GOT3 (cell line): ENCODE measurements at places on chromosomes 2 and 18.

DNA sequence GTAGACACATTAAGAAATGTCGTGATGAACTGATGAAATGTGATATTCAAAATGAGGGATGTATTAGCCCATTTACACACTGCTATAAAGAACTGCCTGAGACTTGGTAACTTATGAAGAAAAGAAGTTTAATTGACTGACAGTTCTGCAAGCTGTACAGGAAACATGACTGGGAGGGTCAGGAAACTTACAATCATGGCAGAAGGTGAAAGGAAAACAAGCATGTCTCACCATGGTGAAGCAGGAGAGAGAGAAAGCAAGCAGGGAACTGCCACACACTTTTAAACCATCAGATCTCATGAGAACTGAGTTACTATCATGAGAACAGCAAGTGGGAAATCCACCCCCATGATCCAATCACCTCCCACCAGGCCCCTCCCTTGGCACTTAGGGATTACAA, 1010.8 kb upstream of the CELF4 start:
- no peak for DNase-seq

DNA sequence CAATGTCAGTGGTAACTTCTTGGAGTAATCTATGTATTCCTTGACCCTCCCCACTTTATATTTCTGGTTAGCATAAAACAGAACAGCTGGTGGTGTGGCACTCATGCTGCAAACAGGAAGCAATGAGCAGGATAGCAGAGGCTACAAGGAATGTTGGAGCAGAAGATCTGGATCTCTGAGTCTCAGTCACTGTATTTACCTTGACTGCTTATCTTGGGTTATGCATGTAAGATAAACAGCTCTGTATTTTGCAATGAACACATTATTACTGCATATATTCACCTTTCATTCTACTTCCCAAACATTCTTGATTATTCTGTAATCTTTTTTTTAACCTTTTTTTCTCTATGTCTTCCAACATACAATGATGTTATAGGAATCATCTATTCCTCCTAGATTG, 977.9 kb upstream of the CNTNAP5 start:
- no peak for DNase-seq

- DNase-seq, result no peak
These were observed 29.7 kb downstream of the BMPR2 start for GRCh38 chr2:202405798-202406197.

DNA sequence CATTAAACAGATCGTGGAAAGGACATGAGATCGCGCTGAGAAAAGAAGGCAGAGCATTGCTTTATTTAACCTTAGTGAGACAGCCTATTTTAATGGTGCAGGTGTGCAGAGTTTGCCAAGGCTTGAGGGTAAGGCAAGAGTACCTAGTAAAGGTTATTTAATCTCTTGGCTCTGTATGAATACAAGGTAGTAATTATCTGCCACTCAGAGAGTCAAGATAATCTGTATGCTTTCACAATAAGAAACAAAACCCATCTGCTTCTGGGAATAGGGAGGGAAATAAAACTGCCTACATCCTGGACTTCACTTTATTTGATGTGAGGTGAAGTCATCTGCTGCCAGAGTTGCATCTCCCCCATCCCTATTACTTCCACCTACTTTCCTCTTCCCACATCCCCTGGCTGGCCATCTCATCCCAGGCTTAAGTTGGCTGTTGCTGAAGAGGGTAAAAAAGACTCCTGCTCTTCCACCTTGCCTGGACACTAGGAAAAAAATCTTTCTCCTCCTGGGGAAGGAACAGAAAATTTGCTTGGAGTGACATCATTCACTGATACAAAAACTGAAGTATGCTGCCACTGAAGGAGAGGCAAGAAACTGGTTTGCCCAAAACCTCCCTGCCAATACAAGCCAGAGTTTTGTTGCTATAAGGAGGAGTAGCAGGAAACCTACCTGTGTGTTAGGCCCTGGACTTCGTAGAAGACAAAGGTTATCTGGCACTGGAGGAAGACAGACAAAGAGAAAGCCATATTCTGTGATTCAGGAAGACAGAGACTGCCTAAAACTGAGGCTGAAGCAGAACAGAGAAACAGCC, 35.8 kb upstream of the ARHGAP25 start:
- DNase-seq, result no peak

DNA sequence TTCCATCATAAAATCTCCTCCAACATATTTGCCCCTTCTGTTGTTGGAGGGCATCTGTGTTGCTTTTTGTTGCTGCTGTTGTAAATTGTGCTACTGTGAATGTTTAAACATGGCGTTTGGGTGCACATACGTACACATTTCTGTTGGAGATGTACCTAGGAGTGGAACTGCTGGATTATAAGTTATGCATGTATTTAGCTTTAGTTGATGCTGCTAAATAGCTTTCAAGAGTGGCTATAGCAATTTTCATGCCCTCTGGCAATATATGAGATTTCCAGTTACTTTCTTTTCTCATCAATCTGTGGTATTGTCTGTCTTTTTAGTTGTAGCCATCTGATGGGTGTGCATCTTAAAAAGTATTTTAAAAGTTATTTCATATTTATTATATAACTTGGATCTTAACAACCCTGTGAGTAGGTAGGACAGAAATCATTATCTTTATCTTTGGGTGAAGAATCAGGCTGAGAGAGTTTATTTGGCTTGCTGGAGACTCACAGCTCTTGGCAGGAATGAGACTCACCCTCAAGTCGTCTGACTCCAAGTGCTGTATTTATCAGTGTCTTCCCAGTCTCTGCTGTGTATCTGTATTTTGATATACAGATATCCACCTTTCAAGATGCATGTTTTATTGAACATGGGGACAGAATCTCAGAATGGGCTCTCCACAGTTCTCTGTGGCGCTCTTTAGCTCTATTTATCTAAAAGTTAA, 16.9 kb downstream of the ZNF236 start:
- DNase-seq, result no peak

- DNase-seq, result no peak
These were observed 625.2 kb downstream of the CPS1 start for GRCh38 chr2:211181626-211182025.

DNA sequence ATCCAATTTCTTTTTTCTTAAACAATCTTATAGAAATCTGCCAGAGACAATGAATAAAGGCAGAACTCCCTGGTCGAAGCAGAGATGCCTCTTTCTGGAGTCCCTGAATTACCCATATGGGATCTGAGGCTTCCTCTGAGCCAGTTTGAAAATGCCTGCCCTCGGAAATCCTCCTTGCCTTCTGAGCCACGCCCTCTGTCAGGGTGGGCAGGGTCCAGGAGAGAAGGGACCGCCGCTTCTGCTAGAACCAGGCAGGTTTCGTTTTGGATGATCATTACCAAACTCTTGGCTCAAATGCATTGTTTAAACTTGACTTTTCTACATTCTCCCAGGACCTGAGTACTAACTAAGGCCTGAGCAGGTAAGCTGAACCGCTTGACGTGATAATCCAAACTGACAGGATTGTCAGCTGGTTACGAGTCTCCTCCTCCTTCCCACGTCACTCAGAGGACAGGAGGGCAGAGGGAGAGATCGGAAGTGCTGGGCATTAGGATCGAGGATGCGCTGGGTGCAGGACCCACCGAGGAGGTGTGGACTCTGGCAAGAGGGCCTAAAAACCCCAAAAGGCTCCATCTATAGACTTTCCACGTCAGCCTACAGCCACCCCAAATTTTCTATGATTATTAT, 128.4 kb downstream of the KLHL29 start:
- DNase-seq, result no peak

- no peak for DNase-seq
These were observed 49.4 kb downstream of the TSPYL6 start for GRCh38 chr2:54206596-54206995.
